A549 treated with dexamethasone at 1 μM for 4 hours (cell line): ENCODE measurements at places on chromosomes 4 and X. TPM values are rescaled to one million over a fixed set of nuclear protein-coding genes. Genes with fewer than 3 reads are reported as not detected.

Gene STARD8
- 1.3 to 1.8 TPM (median 1.6 TPM) in 5 replicates for total RNA-seq

Gene UTP14A
- total RNA-seq, result 45.9 to 52.5 TPM (median 46.1 TPM) in 5 replicates

Gene CACNA1F
- not detected in 5 replicates for total RNA-seq

Gene H2BW2
- not detected in 5 replicates for total RNA-seq

Gene SSX2B
- not detected in 5 replicates for total RNA-seq

Gene HPGD
- total RNA-seq, result 76.6 to 88.4 TPM (median 79.0 TPM) in 5 replicates

Gene PNMA5
- total RNA-seq, result not detected in 5 replicates

Gene AFM
- total RNA-seq, result not detected in 5 replicates

Gene FMR1NB
- not detected in 5 replicates for total RNA-seq

Gene SHOX
- 0.02 to 0.05 TPM (median 0.04 TPM) in 4 of 5 replicates, not detected in the other for total RNA-seq

Gene FRAS1
- total RNA-seq, result 2.1 to 3.8 TPM (median 3.2 TPM) in 5 replicates

Gene CXCL1
- 3.8 to 6.0 TPM (median 4.3 TPM) in 5 replicates for total RNA-seq

Gene TRIM61
- not detected in 5 replicates for total RNA-seq

Gene CSAG1
- total RNA-seq, result 0.16 to 0.53 TPM (median 0.28 TPM) in 5 replicates

Gene FOXP3
- total RNA-seq, result 0.06 to 0.15 TPM (median 0.13 TPM) in 5 replicates

Gene MAGEA10
- total RNA-seq, result 0.03 to 0.07 TPM (median 0.05 TPM) in 3 of 5 replicates, not detected in the others

Gene CDKL2
- total RNA-seq, result 0.56 to 1.3 TPM (median 0.78 TPM) in 5 replicates

Gene TEX13C
- total RNA-seq, result 0.01 to 0.04 TPM in 2 of 5 replicates, not detected in the others

Gene CLOCK
- 3.5 to 7.9 TPM (median 6.0 TPM) in 5 replicates for total RNA-seq

Gene PRRG1
- 4.7 to 8.3 TPM (median 6.5 TPM) in 5 replicates for total RNA-seq

Gene SMR3B
- not detected in 5 replicates for total RNA-seq

Gene UGT2B15
- 0.04 to 0.14 TPM (median 0.13 TPM) in 5 replicates for total RNA-seq

Gene NLGN4X
- 0.02 to 0.12 TPM (median 0.04 TPM) in 4 of 5 replicates, not detected in the other for total RNA-seq

Gene CSAG2
- not detected in 5 replicates for total RNA-seq

Gene CNKSR2
- 2.0 to 2.9 TPM (median 2.7 TPM) in 5 replicates for total RNA-seq

Gene AFP
- 1.4 to 2.6 TPM (median 1.8 TPM) in 5 replicates for total RNA-seq

Gene GABRE
- 7.8 to 16.7 TPM (median 15.6 TPM) in 5 replicates for total RNA-seq
